ENCODE measurements at places on chromosomes 16 and 17. TPM values are rescaled to one million over a fixed set of nuclear protein-coding genes. Genes with fewer than 3 reads are reported as not detected.

Gene VMO1
- 2.4 TPM for polyA plus RNA-seq

Gene CCL16
- 0.29 TPM for polyA plus RNA-seq

Gene TRAP1
- polyA plus RNA-seq: 64.1 TPM

Gene FHOD1
- 16.4 TPM for polyA plus RNA-seq

Gene ZNF598
- polyA plus RNA-seq: 38.4 TPM

Gene NPIPA3
- 0.56 TPM for polyA plus RNA-seq

Gene CNTNAP4
- polyA plus RNA-seq: 0.16 TPM

Gene PIK3R5
- 4.6 TPM for polyA plus RNA-seq

Gene HBM
- not detected for polyA plus RNA-seq

Gene RNF112
- 17.4 TPM for polyA plus RNA-seq

Gene PRRT2
- 8.2 TPM for polyA plus RNA-seq

Gene SMTNL2
- 5.0 TPM for polyA plus RNA-seq

Gene TP53I13
- 74.7 TPM for polyA plus RNA-seq

Gene SRCIN1
- polyA plus RNA-seq: 3.0 TPM

Gene NPIPA7
- polyA plus RNA-seq: 7.1 TPM

Gene GRAP
- polyA plus RNA-seq: 4.2 TPM

Gene AGRP
- polyA plus RNA-seq: not detected

Gene NXPH3
- polyA plus RNA-seq: 26.4 TPM

Gene AMFR
- polyA plus RNA-seq: 82.6 TPM

Gene PSMD3
- polyA plus RNA-seq: 80.6 TPM

Gene CHMP1A
- polyA plus RNA-seq: 85.7 TPM

Gene TEPSIN
- polyA plus RNA-seq: 36.6 TPM

Gene ITGB3
- 19.2 TPM for polyA plus RNA-seq

Gene GPR139
- not detected for polyA plus RNA-seq

Gene TPSG1
- polyA plus RNA-seq: 0.71 TPM

Gene TK1
- 3.2 TPM for polyA plus RNA-seq

Gene MYH11
- 5,010 TPM for polyA plus RNA-seq

Gene GUCY2D
- not detected for polyA plus RNA-seq

Gene UBE2G1
- 56.8 TPM for polyA plus RNA-seq

Gene CYGB
- polyA plus RNA-seq: 68.7 TPM

Gene TNFRSF17
- polyA plus RNA-seq: not detected

Gene RHBDL1
- 1.3 TPM for polyA plus RNA-seq

Gene REXO5
- 3.0 TPM for polyA plus RNA-seq

Gene MYLK3
- 0.13 TPM for polyA plus RNA-seq

Gene CACNG3
- polyA plus RNA-seq: not detected

Gene RHBDL3
- 1.9 TPM for polyA plus RNA-seq

Gene NUPR1
- polyA plus RNA-seq: 549 TPM

Gene STXBP4
- polyA plus RNA-seq: 4.5 TPM

Gene RASL10B
- 3.0 TPM for polyA plus RNA-seq

Gene STH
- polyA plus RNA-seq: not detected

Gene CSH1
- not detected for polyA plus RNA-seq

Gene CDH3
- polyA plus RNA-seq: 2.9 TPM

Gene UBFD1
- 18.0 TPM for polyA plus RNA-seq

Gene TEKT5
- 0.19 TPM for polyA plus RNA-seq

Gene STAT3
- 143 TPM for polyA plus RNA-seq

Gene PDILT
- not detected for polyA plus RNA-seq

Gene ADORA2B
- 2.6 TPM for polyA plus RNA-seq

Gene HDAC5
- 43.3 TPM for polyA plus RNA-seq
